ENCODE measurements at places on chromosomes 13 and 19. TPM values are rescaled to one million over a fixed set of nuclear protein-coding genes. Genes with fewer than 3 reads are reported as not detected.

GRCh38 chr19:51676566-51677083, 16.5 kb upstream of the SPACA6 start:
- no peak for DNase-seq

DNA sequence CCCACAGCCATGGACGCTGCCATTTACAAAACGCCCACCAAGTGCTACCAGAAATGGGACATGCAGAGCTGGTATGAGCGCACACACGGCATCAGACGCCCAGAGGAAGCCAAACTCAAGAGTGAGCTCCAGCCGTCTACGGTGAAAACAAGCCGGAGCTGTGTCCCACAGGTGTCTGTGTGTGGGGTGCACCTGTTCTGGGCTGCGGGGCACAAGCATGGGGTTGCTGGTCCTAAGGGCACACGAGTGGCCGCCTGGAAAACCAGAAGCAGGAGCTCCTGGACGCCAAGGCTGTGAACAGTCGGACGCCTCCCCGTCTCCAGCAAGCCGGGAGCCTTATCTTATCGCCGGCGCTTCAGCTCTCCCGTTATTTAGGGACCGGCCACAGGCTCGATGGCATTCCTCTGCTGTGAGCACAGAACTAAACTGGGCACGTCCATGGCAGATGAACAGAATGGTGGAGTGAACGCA, 1.3 kb downstream of the ADPRHL1 start:
- peak; percentile 81 for DNase-seq

DNA sequence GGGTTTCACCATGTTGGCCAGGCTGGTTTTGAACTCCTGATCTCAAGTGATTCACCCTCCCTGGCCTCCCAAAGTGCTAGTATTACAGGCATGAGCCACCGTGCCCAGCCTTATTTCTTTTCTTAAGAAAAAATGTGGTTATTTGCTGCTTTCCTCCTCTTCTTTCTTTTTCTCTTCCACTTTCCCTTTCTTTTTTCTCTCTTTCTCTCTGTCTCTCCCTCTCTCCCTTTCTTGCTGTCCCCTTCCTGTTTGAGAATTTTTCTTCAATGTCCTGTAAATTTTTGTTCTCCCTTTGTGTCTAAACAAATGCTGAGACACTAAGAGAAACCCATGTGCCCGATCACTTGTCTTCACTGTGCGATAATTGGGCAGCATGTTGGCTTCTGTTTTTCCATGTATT, 2.2 kb downstream of the LEUTX start:
- no peak for DNase-seq

- no peak for DNase-seq
These were observed 1064.4 kb downstream of the UQCRFS1 start for GRCh38 chr19:28148554-28148953.

DNA sequence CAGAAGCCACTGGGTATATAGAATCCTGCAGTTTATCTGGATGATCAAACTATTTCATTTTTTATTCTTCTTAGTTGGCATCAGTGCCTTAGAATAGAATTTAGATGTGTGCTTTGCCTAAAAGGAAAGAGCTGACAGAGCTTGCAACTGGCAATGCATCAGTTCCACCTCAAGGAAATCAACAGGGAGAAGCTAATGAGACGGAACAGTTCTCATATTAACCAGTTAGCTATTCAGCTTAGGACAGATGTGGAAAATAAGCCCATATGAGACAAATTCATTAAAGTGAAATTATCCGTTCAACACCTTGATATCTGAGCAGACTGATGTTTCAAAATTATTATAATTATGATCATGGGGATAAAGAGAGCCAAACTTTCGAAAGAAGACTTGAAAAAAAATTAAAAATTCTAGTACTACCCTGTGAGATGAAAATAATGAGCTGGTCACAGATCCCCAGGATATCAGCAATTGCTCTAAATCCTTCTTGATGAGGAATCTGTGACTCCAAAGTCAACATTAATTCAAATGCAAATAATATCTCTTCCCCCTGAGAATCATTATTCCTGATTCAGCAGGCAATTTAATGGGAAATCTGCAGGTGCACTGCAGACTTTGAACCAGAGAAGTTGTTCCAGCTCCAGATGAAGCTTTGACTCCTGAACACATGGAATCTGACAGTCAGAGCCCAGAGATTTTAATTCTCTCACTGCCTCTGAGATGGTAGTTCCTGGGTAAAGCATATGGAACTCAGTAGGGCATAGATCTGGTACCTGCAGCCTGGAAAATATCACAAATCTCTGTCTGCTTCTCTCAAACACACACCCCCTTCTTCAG, 486.8 kb downstream of the FOXO1 start:
- no peak for DNase-seq

DNA sequence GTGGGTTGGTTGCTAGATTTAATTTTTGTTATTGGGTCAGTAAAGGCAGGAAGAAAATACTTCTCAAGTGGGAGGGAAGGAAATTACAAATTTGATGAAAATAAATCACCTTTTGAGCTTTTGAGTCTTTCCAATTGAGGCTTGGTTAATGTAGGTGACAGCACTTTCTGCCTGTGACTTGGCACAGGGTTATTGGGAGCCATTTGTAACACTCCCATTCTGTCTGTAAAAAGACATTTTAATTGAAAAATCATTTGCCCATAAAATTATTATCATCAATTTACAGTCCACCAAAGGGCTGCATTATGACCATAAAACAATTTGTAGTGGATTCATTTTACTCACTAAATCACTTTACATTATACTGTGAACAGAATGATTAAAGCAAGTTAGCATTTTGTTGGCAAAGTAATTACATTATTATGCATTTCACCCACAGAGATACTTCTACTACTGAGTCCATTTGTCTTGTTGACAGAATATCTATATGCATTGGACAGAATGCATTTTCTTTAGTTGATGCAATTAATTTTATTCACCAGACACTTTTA, 974.6 kb downstream of the UQCRFS1 start:
- DNase-seq, result no peak

GRCh38 chr13:112722433-112723263, 32.8 kb downstream of the ATP11A start:
- DNase-seq, result no peak

DNA sequence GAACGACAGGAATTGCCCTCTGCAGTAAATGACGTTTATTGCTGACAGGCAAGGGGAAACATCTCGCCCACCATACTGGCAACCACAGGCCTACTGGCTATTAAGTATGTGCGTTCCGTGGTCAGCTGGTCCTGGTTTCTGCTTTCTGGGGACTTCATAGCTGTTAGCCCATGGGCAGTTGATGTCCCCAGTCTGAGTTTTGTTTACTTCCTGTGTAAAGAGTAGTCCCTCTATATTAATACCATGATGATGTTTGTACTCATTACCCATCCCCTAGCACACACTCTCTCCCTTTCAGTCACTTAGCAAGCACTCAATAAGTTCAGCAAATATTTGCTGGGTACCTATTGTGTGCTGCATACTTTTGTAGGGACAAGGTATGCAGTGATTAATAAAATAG, 6.5 kb upstream of the MIA start:
- DNase-seq, result no peak

GRCh38 chr19:9531933-9532332, 6.5 kb downstream of the ZNF426 start:
- DNase-seq, result no peak

DNA sequence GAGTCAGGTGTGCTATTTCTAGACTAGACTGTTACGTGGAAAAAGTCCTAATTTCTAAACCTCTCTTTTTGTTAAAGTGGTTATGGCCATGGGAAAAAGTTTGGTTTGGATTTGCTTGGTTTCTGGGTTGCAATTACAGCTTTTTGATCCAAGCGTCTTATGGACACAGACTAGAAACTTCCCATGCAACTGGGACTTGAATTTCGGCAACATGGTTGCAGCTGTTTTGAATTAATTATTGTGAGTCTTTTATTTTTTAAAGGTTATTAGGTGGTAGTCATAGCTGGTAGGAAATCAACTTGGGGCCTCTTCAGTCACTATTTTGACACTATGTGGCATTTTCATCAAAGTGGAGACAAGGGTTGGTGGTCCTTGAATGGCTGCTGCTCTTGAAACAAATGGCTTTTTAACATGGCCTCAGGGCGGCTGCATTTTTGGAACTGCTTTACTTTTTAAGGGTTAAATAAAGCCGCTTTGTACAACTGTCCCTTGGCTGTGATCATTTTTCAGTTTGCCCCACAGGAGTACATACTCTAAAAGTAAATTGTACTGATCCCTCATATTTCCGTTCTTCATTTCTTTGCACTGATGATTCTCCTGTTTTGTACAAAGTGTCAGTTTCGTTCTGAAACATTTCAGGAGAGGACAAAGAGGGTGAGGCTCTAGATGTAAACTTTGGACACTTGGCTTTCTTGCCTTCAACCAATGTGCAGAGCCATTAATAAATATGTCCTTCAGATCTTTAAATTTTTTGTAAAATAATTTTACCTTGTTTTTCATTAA, 15.9 kb downstream of the HNRNPM start:
- no peak for DNase-seq

- no peak for DNase-seq
These were observed 802.3 kb upstream of the PRR20A start for GRCh38 chr13:56338421-56338820.

ZNF177 gene
- 2.2 TPM for polyA plus RNA-seq

SPRED3 gene
- polyA plus RNA-seq, result 1.3 TPM

ZNF682 gene
- polyA plus RNA-seq, result 10.2 TPM

GTF2F1 gene
- polyA plus RNA-seq, result 58.2 TPM

Measured in heart left ventricle (tissue), 16 donors.